NCI-H2171 (cell line): ENCODE measurements at places on chromosomes 6 and 20.

DNA sequence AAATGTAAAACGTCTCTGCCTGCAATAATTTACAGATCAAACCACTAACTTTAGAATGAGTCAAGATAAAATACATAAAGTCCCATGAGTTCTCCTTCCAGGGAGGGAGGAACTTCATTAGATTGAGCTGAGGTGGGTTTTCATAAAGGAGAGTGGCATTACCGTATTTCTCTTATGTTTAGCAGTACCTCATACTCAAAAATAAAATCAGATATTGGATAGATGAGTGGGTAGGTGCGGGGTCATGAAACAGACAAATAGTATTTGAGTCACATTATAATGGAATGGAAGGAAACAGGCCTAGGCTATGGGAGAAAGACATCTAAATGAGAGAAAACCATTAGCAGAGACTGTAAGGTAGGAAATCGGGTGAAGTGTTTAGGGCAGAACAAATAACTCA, 166.1 kb upstream of the SMLR1 start:
- DNase-seq, result no peak

- no peak for DNase-seq
Measured at GRCh38 chr6:139979021-139979725, 604.7 kb upstream of the CITED2 start.

DNA sequence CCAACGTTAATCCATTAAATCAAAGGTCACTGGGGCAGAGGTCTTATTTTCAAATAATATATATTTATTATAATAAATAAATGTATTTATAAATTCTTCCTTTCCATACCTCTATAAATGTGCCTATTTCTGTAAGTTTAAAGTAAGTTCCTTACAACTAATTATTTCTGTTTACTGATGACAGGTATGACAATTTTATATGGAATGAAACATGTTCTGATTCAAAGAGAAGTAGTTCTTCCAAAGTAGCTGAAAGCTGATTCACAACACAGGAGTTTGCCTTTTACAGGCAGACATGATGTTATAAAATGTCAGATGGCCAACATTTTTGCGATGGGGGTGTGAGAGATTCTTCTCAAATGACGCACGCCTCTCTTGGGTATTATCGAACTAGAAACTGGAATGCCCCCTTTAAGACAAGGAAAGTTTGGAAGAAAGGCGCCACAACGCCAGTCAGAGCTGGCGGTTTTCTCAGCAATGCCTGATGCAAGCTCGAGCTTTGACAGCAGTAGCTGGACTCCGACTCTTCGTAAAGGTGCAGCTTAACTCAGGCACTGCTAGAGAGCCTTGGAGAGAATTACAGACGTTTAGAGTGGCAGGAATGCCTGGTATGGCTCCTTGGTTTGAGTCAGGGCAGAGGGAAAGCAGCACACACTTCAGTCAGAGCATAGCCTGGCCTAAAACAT, 92.1 kb downstream of the FOXC1 start:
- DNase-seq, result no peak

DNA sequence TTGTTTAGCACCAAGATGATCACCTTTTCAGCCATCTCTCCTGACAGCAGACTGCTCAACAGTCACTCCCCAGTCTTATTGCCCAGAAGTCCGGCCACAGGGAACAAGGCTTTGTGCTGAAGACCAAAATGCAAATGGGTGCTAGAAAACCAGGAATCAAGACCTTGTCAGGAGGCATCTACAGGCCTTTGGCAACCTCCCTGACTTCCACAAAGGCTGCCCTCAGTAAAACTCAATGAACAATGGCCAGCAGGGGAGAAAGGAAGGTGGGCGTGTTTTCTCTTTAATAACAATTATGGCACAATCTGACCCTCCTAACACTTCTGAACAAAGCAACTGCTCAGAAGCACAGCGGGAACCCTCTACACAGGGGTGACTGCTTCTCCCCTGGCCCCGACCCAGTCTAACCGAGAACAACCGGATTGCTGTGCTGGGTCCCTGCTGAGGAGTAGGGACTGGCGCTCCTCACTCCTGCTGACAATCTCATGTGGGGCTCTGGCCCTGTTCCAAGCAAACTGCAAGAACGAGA, 41.6 kb downstream of the PLCG1 start:
- DNase-seq, result no peak

- DNase-seq, result no peak
Measured at GRCh38 chr6:73481969-73482368, 20.4 kb downstream of the MTO1 start.

GRCh38 chr20:44264287-44264686, 17.2 kb downstream of the GDAP1L1 start:
- no peak for DNase-seq

DNA sequence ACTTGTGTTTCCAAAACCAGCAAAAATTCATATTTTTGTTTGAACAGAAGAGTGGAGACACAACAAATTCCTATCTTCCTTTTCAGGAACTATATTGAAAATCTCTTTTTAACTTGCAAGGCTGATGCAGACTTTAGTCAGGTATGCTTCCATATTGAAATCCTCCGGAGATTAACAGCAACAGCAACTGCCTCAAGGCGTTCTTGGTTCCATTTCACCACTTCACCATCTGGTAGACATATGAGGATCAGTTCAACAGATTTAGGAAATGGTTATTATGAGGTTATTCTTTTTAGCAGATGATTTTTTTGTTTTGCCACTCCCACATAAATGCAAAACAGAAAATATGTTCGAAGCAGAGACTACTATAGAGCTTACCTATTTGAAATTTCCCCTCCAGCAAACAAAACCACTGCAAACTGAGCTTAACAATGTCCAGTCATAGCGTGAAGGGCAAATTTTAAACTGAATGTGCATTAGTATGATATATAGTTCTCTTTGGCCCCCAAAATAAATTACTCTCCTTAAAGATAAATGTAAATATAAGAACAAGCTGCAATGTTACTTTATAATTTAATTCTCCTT, 520.5 kb upstream of the ADGRB3 start:
- no peak for DNase-seq

GRCh38 chr6:154709621-154710020, 23.6 kb upstream of the SCAF8 start:
- DNase-seq, result no peak

- no peak for DNase-seq
Measured at GRCh38 chr6:37822851-37823682, 3.5 kb downstream of the ZFAND3 start.

DNA sequence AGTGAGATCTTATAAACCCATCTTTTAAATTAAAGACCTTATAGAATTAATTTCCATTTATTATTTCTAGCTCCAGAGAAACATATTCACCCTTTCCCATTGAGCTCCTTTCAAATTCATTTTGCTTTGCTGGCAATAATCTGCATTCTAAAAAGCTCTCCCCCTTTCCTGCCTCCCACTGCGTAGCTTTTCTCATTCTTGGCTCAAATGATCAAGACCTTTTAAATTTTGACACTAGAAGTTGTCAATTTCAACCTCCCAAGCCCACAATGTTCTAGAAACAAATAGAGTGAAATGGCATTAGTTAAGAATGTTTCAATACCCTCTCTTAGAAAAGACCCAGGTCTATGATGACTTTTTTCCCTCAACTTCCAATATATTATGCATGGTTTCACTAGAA, 186.9 kb downstream of the AKAP7 start:
- DNase-seq, result no peak

GRCh38 chr6:162313922-162314660, 413.5 kb downstream of the PRKN start:
- DNase-seq, result no peak

GRCh38 chr20:722822-723644, 45.3 kb downstream of the SLC52A3 start:
- DNase-seq, result no peak

DNA sequence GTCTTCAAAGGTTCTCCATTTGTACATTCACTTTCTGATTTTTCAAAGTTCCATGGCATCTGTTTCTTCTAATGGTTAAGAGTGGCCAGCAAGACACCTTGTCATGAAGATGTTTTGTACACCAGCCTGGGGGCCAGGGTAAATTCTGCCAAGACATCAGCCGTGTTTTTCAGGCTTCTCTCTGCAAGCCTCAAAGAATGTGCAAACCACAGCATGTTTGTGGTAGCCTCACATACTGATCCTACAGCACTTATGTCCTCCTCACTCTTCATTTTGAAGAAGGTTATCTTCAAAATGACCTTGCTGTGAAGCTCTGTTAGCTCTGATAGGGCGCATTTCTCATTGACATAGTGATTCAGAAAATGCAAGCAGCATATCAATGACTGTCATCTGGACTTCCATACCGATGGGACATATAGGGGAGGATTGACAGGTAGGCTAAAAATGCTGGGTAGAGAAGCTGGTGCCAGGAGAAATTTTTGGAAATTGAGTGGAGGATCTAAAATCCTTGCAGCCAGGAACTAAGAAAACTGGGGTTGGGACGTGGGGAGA, 59.3 kb upstream of the SPTLC3 start:
- DNase-seq, result no peak

- DNase-seq, result peak; percentile 94
Measured at GRCh38 chr6:37587866-37588734, 88.4 kb upstream of the CCDC167 start.

DNA sequence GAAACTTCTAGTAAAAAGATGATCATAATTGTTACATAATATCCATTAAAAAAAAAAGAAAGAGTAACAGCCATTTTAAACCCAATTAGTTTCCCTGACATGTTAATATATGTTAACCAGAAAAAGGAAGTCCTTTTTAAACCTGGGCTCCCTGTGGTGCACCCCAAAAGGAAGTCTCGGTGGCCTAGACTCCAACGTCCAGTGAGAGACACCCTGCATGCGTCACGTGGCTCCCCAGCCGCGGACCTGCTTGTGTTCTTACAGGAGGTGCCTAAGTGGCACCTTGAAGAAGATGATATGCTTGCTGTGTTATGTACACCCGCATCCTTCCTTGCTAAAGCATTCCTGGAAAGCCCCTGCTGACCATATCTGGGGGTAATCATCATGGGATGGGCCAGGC, 50.1 kb downstream of the FOXC1 start:
- DNase-seq, result no peak

GRCh38 chr6:39428816-39429215, 106.3 kb upstream of the KCNK16 start:
- DNase-seq, result no peak

- DNase-seq, result no peak
Measured at GRCh38 chr20:20802328-20802727, 89.9 kb upstream of the RALGAPA2 start.

GRCh38 chr6:131966443-131966842, 15.3 kb upstream of the CCN2 start:
- DNase-seq, result no peak

DNA sequence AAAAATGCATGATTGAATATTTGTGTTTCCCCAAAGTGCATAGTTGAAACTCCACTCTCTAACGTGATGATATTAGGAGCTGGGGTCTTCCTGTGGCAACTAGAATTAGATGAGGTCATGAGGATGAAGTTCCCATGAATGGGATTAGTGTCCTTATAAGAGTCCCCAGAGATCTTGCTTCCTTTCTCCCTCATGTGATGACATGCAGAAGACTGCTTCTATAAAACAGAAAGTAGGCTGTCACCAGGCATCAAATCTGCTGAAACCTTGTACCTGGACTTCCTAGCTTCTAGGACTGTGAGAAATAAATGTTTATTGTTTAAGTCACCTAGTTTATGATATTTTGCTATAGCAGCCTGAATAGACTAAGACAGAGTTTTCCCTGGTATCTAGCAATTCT, 586.5 kb upstream of the EPHA7 start:
- DNase-seq, result no peak

DNA sequence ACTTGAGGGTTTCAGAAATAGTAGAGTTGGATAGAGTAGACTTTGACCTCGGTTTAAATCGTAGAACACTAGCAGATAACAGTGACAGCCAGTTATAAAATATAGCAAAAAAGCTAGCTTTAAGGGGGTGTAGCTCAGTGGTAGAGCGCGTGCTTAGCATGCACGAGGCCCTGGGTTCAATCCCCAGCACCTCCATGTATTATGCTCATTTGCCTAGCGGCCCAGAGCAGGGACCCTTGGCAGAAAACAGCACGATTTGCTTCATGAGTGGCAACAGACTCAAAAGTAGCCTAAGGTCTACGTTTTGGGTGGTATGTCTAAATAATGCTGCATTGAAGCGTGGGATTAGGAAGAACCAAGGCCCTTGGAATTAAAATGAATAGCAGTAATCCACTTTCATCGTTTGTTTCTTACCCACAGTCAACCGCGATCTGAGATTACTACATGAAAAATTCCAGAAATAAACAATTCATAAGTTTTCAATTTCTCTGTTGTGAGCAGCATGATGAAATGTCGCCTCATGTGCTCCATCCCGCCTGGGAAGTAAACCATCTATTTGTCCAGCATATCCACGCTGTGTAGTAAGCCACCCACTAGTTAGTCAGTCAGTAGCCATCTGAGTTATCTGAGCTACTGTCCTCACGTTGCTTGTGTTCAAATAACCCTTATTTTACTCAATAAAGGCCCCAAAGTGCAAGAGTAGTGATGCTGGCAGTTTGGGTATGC, 184.9 kb downstream of the GPX5 start:
- DNase-seq, result no peak

GRCh38 chr20:14067603-14068002, 72.3 kb downstream of the MACROD2 start:
- DNase-seq, result no peak

GRCh38 chr20:9059931-9060330, 9.0 kb upstream of the PLCB4 start:
- DNase-seq, result no peak

DNA sequence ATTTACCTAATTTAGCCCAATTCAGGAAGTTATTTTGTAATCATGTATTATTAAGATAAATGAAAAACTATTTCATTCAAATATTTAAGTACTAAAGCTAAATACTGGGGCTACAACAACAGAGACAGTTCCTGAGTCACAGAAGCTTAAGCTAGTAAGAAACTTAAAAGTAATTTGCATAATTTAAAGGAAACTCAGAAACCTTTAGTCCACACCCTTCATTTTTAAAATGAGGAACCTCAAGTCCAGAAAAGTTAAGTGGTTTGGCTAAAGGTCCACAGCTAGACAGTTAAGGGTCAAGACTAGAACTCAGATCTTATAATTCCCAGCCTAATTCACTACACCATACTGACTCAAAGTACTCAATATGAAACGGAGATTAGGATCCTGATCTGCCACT, 7.2 kb downstream of the LMBRD1 start:
- DNase-seq, result no peak

GRCh38 chr6:125020385-125020784, 58.1 kb downstream of the RNF217 start:
- DNase-seq, result peak; percentile 41

- no peak for DNase-seq
Measured at GRCh38 chr20:52457826-52458225, 266.2 kb upstream of the ZFP64 start.

DNA sequence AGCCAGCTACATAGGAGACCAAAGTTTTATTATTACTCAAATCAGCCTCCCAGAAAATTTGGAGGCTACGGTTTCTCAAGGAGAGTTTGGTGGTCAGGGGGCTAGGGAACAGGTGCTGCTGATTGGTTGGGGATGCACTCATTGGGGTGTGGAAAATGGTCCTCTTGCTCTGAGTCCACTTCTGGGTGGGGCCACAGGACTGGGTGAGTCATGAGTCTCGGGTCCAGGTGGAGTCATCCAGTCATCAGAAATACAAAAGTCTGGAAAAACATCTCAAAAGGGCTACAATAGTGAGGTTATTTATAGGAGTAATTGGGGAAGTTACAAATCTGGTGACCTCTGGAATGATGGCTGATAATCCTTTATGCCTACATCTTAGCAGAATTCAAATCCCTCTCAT, 54.3 kb upstream of the SLC22A16 start:
- no peak for DNase-seq

- no peak for DNase-seq
Measured at GRCh38 chr6:135269481-135269891, 88.4 kb downstream of the MYB start.
